M059J (cell line): ENCODE measurements at places on chromosomes 5 and 9.

DNA sequence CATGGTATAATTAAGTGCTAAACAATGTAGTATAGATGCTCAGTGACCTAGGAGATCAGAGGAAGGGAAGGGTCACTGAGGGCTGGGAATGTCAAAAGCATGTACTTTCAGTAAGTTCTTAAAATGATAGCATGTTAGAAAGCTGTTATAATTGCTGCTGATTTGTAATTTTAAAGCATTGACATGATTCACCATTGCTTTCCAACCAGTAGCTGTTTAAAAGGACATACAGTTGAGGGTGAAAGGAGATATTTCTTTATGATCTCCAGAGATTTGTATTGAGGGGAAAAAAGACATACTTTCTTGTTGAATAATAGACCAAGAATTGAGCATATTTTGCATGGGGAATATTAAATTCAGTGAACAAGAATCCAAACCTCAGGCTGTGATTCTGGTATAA lies 1.2 kb upstream of the SLC1A3 start:
- DNase-seq, result no peak

DNA sequence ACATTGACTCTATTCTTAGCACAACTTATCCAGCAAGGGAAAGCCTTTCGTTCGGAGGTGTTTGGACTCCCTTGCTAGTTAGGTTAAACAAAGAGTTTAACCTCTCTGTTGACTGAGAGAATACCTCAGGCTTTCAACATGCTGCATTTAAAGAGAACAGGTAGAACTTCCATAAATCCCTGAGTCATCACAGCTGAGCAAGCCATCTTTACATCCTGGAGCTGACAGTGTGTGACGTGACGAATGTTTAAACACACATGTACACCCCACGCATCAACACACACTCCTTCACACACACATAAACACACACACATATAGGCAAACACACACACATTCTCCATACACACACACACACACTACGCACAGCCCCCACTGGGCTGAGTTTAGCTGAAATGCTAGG lies 152.8 kb downstream of the ADAMTS12 start:
- no peak for DNase-seq

DNA sequence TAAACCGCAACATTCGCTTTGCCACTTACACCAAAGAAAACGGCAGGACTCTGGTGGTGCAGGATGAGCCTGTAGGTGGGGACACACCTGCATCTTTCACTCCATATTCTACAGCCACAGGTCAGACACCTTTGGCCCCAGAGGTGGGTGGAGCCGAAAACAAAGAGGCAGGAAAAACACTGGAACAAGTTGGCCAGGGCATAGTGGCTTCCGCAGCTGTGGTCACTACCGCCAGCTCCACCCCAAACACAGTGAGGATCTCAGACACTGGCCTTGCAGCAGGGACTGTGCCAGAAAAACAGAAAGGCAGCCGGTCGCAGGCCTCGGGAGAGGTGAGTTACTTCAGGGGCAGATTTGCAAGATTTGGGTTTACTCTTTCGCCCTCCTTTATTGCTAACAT lies 33.8 kb downstream of the KDM3B start:
- DNase-seq, result no peak

DNA sequence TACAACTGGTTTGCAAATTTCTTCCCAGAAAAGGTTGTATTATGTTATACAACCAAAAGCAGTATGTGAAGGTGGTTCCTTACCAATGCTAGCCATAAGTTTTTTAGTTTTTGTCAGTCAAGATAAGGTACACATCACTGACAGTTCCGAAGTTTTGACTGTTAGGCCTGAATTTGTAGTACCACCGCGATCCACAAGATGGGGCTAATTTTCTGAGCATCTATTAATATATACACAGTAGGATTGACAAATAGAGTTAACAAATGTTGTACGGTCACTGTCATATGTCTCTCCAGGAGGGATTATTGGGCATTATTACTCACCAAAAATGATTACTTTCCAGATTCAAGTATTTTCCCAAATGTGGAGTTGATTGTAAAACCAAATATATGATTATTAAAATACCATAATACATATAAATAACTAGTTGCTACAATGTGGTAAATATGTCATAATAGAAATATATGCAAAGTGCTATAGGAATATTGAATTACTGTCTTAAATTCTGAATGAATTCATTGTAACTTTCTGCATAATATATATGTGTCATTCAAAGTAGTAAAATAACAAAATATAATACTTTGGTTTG lies 28.4 kb upstream of the LRRC19 start:
- peak; percentile 54 for DNase-seq

- no peak for DNase-seq
These were observed 65.5 kb upstream of the SMIM23 start for GRCh38 chr5:171720086-171720485.

DNA sequence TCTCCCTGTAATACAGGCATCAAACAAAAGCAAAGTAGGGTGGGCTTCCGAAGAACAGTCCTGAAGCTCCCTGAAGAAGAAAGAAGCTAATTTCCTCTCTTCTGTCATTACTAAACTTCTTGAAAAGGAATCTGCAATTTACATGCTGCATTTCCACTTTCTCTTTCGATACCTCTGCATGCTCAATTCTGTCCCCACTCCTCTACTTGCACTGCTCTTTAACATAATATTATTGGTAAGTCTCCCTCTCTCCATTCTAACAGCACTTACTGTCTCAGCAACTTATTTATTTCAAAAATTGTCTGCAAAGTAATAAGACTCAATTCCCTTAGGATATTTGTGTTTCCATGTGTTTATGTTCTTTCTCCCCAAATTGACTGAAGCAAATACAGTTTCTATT lies 3.9 kb upstream of the PLPP1 start:
- no peak for DNase-seq

DNA sequence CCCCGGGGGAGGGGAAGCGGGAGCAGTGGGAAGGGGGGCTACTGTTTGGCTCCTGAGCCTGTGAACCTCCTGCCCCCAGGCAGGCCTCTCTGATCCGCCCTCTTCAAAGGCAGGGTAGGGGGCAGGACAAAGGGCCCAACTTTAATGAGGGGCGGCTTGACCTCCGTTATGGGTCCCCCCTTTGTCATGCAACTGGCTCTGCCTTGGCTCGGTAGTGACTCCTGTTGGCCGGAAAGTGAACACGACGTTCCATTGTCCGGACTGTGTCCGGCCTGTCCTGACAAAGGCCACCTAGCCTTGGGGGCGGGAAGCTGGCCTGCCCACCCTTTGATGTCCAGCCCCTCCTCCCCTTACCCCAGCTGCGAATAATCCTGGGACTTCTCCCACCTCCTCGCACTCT lies 1.3 kb downstream of the CDX1 start:
- no peak for DNase-seq

DNA sequence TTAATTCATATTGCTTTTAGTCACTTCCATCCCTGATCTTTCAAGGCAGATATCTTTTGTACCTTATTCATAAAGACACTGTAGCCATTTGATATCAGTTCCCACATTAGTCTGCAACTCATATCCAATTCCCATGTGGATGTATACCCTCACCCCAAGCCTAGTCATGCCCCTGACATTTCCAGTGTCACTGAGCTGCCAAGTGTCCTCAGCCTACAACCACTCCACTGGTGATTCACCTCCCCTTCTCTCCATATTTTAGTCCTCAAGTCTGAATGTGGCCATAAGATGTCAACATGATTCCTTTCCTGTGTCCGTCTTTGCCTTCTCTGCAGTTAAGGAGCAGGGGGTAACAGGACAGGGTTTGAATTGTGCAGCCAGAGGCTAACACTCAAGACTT lies 346.9 kb downstream of the RAB3C start:
- DNase-seq, result no peak

- no peak for DNase-seq
These were observed 393.4 kb upstream of the IRX4 start for GRCh38 chr5:2276101-2276500.

GRCh38 chr9:110807956-110808598 lies 139.5 kb downstream of the MUSK start:
- peak; percentile 61 for DNase-seq

- peak; percentile 100 for DNase-seq
These were observed 462.6 kb upstream of the PAPPA start for GRCh38 chr9:115690786-115691496.

DNA sequence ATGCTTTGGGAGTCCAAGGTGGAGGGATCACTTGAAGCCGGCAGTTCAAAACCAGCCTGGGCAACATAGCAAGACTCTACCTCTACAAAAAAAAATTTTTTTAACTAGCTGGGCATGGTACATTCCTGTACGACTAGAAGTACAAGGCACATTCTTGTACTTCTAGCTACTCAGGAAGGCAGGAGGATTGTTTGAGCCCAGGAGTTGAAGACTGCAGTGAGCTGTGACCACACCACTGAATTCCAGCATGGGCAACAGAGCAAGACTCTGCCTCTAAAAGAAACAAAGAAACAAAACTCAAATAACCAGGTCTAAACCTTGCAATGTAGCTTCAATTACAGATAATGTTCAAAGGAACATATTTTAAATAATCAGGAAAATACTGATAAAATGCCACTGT lies 56.2 kb downstream of the SSBP2 start:
- no peak for DNase-seq

GRCh38 chr5:174571662-174572397 lies 152.6 kb upstream of the MSX2 start:
- peak; percentile 99 for DNase-seq

- DNase-seq, result no peak
These were observed 3.6 kb downstream of the CACFD1 start for GRCh38 chr9:133463234-133463863.

DNA sequence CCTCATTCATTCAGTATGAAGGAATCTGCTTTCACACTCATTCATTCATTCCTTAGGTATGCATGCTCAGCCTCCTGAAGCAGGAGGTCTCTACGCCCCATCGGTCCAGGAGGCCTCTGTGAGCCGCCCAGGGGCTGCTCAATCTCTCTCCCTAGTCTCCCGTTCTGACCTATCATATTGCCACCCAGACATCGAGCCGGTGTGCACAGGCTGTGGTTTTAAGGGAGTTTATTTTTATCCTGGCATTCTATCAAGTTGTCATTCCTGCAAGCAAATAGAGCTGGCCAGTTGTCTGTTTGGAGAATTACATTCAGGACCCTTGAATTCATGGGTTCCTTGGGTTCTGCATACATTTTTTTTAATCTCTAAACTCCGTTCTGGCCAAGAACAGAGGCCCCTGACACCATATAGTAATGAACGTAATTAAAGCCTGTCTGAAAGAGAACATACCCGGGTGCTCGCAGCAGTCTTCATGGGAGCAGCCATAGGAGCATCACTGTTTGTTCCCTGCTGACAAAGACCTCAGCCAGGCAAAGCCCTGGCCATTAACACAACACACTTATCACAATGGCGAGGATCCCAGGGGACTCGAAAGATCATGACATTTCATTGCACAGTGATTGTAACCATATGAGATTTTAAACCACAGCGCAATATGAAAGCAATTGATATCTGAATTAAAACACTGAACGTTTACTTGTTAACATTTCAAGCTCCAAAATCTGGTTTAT lies 80.9 kb downstream of the ADAMTS16 start:
- peak; percentile 66 for DNase-seq

DNA sequence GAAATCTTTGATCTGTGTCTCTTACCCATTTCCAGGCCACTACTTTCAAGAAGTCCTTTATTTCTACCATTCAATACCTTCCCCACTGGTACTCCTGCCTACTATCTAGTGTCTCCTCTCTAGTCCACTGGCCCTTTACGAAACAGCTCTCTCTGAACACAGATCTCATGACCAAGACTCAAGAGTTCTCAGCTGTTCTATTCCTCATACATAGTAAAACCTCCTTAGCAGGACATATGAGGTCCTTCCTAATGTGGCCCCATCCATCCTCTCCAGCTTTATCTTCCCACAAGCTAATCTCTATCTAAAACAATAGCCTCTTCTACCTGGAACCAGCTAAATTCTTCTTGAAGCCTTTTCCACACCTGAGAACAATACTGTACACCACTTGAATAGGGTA lies 2.6 kb downstream of the TEX10 start:
- DNase-seq, result no peak

- DNase-seq, result peak; percentile 58
These were observed 10.7 kb downstream of the SLC35A4 start for GRCh38 chr5:140575309-140575708.

- no peak for DNase-seq
These were observed 1298.8 kb upstream of the CDH6 start for GRCh38 chr5:29894668-29895067.

DNA sequence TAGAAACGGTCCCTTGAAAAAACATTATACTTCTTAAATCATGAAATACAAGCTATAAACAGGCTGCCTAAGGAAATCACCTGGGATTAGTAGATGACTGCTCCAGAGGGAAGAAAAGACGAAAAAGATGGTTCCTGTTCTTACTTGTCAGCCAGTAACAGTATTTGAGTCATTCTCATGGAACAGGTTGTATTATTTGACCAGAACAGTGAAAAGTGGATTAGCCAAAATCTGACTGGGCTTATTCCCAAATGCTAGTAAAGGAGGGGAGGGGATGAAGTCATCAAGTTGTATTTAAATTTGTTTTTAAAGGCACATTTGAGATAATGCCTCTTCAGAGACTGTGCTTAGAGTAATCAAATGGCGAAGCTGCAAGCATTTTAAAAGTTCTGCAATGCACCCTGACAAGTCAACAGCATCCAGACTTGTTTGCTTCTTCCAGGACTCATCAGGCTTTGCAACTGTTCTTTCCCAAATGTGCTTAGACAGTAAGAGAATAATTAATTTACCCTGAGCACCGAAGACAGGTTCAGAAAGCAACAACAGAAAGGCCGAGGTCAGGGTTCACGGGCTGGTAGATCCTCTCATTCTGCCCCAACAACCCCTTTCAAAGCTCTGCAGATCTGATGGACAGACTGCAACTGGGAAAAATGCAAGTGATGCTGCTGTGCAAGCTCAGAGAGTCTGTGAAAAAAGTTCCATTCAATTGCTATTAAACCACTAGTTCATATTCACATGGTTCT lies 800.6 kb downstream of the KCTD16 start:
- no peak for DNase-seq

GRCh38 chr9:36968574-36969215 lies 65.4 kb downstream of the PAX5 start:
- no peak for DNase-seq

GRCh38 chr5:147454996-147455677 lies 54.7 kb downstream of the DPYSL3 start:
- peak; percentile 63 for DNase-seq

- DNase-seq, result no peak
These were observed 146.9 kb upstream of the GNA14 start for GRCh38 chr9:77794985-77795384.

DNA sequence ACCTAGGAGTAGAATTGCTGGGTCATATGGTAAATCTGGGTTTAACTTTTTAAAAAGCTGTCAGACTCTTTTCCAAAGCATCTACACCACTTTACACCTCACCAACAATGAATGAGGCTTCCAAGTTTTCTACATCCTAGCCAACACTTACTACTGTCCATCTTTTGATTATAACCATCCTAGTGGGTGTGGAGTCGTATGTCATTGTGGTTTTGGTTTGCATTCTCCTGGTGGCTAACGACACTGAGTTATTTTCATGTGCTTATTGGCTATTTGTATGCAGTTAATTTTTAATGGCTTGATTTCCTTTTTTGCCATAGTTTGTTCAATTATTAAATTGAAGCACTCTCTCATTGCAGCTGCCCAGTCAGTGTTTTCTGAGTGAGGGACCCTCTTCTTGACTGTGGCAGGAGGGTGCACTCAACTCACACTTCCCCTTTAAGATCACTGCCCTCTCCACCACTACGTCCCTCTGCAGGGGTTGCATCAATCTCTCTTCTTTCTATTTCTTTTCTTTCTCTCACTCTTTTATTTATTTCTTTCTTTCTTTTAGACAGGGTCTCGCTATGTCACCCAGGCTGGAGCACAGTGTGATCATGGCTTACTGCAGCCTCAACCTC lies 182.3 kb downstream of the C9orf152 start:
- DNase-seq, result peak; percentile 59
